Suprapubic skin (tissue), 4 donors: ENCODE measurements at places on chromosomes 11 and 22.

DNA sequence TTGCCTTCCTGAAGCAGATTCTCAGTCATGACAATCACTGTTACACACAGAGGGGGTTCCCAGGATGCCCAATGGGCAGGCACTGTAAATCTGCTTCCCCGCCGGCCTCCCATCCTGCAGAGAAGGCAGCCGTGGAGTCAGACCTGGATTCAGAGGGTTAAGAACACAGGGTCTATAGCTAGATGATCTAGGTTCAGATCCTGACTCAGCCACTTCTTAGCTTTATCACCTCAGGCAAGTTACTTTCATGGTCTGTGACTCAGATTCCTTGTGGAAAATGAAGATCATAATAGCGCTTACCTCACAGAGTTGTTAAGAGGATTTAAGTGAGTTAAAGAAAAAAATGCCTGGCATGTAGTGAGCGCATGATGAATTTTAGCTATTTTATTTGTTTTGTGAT, 95.9 kb downstream of the TIMP3 start:
- DNase-seq: no peak

GRCh38 chr11:60989093-60989650, 17.7 kb downstream of the CD6 start:
- peak; percentile 30 for DNase-seq

DNA sequence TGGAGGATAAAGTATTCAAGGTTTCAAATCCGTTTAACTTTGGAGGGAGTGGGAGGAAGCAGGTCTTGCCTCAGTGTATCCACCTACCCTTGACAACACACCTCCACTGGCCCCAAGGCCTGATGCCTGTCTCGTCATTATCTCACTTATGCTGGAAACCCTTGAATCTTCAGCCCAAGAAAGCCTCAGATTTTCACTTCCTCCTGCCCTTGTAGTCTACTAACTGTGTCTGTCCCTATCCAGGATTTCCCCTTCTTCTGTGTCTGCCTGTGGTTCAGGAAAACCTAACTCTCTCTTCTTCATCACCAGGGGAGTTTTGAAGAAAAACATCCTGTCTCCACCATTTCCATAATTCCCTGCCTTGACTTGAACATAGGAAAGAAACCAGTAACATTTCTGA, 56.1 kb downstream of the SYT9 start:
- DNase-seq: no peak

- no peak for DNase-seq
Measured at GRCh38 chr22:32810555-32811133, 9.1 kb downstream of the TIMP3 start.

GRCh38 chr22:45335021-45335818, 25.5 kb downstream of the FAM118A start:
- DNase-seq: no peak

DNA sequence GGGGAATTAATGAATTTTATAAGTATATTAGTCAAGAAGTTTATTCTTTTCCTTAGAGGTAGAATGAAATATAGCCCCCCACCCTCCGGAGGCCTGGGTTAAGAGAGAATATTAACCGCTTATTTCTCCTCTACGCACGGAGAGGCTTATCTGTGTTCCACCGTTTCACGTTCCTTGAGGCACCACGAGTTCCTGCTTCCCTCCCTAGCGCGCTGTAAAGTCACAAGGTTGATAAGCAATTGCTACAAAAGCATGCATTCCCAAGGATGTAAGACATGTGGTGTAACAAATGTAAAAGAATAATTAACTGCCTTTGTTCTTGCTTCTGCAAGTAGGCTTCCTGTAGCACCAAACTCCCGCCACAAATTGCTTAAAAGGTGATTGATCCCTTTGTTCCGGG, 1.5 kb upstream of the ANKRD42 start:
- no peak for DNase-seq

GRCh38 chr11:110762590-110762989, 50.4 kb upstream of the ARHGAP20 start:
- no peak for DNase-seq

GRCh38 chr11:79742176-79742575, 301.3 kb upstream of the TENM4 start:
- no peak for DNase-seq

- DNase-seq: no peak
Measured at GRCh38 chr11:8329336-8329735, 65.7 kb upstream of the LMO1 start.

- no peak for DNase-seq
Measured at GRCh38 chr11:9687711-9688477, 24.0 kb downstream of the SWAP70 start.

DNA sequence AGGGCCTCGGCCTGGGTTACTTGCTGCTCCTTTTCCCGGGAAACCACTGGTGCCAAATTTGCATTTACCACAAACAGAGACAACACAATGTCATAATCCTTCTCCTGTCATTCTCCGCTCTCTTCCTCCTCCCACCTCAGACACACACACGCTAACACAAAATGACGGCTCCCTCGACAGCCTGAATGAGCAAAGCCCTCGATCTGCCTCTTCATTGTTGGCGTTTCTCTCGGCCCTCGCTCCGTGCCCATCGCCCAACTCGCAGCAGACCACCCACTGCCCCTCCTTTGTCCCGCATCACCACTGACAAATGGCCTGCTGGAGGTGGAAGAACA, 12.5 kb upstream of the TCF20 start:
- no peak for DNase-seq

- no peak for DNase-seq
Measured at GRCh38 chr11:108221911-108222573, 396 bp downstream of the NPAT start.

DNA sequence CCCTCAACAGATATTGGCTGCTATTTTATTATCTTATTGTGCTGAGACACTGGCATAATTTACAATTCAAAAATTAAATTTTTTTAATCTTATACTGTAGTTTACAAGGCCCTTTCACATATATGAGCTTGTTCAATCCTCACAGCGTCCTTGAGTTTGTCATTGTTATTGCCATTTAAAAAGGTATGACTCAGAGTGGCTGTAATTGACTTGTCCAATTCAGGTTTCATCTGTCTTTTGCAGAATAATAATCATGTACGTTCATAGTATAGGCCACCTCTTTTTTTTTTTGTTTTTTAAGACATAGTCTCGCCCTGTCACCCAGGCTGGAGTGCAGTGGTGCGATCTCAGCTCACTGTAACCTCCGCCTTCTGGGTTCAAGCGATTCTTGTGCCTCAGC, 11.5 kb downstream of the PTPRJ start:
- no peak for DNase-seq

- no peak for DNase-seq
Measured at GRCh38 chr22:38474003-38474607, 6.2 kb downstream of the KDELR3 start.

DNA sequence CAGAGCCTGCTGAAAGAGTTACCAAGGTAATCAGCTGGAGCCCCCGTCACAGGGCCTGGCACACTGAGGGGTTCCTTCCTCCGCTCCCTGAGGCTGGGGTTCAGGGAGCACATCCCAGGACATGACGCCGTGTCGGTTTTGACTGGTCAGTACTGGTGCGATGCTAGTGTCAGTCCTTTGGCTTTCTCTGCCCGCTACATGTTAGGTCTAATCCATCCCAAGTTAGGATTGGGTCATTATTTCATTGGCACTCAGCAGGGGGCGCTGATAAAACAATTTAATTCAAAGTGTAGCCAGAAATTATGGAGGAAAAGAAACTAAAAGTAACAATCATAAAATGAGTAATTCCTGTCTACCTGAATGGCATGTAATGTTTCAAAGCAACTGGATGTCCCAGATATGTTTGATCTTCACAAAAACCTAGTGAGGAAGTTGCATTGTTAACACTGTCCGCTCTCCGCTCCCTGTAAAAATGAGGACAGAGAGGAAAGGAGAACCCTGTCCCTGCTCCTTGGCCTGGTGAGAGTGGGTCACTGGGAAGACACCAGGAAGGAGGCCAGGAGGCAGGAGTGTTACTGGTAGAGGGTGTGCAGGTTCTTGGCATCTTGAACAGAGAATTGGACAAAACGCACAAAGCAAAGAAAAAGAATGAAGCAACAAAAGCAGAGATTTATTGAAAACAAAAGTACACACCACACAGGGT, 27.1 kb downstream of the TSKU start:
- peak; percentile 58 for DNase-seq

DNA sequence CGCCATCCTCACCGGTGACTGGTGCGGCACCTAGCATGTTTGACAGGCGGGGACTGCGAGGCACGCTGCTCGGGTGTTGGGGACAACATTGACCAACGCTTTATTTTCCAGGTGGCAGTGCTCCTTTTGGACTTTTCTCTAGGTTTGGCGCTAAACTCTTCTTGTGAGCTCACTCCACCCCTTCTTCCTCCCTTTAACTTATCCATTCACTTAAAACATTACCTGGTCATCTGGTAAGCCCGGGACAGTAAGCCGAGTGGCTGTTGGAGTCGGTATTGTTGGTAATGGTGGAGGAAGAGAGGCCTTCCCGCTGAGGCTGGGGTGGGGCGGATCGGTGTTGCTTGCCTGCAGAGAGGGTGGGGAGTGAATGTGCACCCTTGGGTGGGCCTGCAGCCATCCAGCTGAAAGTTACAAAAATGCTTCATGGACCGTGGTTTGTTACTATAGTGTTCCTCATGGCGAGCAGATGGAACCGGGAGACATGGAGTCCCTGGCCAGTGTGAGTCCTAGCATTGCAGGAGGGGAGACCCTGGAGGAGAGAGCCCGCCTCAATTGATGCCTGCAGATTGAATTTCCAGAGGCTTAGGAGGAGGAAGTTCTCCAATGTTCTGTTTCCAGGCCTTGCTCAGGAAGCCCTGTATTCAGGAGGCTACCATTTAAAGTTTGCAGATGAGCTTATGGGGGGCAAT, 1.1 kb downstream of the NEAT1 start:
- DNase-seq: peak; percentile 74

DNA sequence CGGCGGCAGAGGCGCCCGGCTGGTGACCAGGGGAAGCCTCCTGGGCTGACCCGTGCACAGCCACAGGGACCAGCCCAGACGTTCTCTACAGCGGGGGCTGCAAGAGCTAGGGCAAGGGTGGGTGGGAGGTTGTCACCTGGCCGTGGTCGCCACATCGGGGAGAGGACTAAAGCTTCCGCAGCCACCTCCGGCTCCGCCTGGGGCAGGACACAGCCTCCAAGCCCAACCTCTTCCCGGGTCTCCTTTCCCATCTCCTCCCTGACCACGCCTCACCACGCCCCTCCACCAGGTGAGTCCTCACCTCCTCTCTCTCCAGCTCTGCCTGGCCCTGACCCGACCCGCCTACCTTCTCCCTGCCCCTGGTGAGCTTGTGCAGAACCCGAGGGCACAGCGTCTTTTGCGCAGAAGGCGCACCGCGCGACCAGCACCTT, 75.9 kb upstream of the LMO1 start:
- no peak for DNase-seq

DNA sequence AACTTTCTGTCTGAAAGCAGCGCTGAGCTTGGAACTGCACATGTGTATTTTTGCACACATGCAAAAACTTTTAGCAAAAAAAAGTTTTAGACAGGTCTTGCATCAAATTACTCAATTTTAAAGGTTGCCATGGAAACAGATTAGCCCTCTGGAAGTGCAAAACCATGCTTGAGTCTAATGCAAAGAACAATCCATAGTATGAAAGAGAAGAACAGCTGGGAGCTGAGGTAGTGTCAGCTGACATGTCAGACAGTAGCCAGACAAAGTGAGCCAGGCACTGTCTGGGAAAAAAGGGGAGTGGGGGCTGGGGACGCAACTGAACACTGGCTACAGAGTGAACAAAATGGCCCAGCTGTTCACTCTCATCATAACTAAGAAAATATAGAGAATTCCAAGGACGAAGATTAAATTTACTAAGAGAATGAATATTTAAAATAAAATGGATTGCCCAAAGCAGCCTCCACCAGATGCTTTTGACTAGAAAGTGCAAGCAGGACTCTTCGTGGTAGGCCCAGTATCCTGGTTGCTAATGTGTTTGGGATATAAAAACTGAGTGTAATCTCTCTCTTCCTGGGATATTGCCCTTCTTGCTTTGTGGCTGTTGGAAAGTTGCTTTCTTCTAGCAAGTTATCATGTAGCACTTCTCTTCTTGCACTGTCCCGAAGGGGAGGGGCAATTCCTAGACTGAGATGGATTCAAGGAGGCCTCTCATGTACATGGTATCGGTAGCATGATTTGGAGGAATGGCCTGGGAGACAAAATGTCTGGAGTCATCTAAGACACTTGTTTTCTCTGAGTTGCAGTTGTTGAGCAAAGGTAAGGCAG, 434.1 kb upstream of the FAT3 start:
- no peak for DNase-seq

GRCh38 chr11:34749666-34750659, 129.1 kb downstream of the EHF start:
- peak; percentile 86 for DNase-seq

DNA sequence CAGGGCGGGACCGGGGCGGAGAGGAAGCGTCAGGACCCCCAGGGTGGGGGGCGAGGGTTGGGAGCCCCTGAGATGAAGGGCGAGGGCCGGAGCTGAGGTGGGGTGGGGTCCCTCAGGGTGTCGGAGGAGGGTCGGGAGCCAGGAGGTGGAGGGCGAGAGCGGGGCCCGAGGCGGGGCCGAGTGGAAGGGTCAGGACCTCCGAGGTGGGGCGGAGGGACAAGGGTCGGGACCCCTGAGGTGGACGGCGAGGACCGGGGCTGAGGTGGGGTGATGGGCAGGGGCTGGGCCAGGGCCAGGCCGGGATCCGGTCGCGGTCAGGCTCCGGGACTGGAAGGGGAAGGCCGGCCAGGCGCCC, 409 bp downstream of the SMC1B start:
- DNase-seq: no peak

DNA sequence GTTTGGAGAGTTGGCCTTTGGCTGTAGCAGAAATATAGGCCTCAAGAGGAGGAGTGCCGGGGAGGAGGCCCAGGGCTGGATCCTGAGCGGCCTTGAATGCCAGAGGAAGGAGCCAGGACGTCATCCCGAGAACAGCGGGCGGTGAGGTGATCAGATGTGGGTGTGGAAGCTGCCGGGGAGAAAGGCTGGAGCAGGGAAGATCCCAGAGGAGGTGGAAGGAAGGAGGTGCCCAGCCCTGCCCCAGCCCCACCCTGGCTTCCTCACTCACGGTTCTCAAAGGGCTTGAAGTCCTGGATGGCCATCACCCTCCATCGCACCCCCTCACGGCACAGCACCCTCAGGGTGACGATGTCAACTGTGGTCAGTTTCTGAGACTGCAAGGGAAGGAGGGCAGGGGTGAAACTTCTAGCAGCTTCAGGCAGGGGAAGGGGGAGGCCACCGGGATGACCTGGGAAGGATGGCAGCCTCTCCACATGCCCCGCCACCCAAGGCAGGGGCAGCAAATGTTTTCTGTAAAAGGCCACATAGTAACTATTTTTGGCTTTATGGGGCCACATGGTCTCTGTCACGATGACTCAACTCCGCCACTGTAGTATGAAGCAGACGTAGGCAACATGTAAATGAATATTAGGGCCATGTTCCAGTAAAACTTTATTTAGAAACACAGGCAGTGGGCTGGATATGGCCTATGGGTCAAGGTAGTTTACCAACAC, 10.7 kb downstream of the IL2RB start:
- DNase-seq: no peak

DNA sequence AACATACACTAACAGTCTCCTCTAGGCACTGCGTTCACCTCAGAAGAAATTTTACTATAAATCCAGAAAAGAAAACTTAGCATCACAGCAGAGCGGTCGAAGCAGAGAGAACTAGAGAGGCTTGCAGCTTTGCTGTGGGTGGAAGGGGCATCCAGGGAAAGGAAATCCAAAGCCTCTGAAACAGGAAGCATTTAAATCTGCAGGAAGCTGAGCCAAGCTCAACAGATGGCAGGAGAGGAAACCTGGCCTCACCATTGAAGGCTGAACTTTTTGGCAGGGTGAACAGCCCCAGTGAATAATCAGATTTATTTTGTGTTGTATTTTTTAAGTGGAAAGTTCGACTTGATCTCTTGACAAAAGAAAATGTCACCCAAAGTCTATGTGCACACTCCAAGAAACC, 858.1 kb downstream of the OPCML start:
- DNase-seq: no peak

GRCh38 chr11:132691848-132692550, 840.3 kb downstream of the OPCML start:
- DNase-seq: no peak
